ENCODE measurements at places on chromosomes 1 and 21.

GRCh38 chr1:53599481-53599880, 139.5 kb downstream of the GLIS1 start:
- DNase-seq, result no peak

DNA sequence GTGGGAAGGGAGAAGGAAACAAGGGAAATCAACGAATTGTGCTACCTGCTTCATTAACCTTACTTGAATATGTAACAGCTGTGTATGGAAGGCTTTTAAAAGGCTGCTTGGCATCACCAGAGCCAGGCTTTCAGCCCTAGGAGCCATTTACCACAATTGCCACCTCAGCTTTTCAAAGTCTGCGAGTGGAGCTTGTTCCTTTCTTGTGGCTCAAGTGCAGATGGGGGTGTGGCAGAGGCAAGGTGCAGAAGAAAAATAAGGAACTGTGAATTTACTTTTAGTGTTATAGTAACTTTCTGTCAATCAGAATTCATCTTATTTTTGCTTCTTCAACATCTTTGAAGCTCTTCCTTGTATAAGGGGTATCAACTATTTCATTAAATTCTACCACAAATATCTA, 17.6 kb downstream of the CLCA2 start:
- no peak for DNase-seq

GRCh38 chr1:201711811-201712210, 117.1 kb upstream of the IPO9 start:
- DNase-seq, result no peak

DNA sequence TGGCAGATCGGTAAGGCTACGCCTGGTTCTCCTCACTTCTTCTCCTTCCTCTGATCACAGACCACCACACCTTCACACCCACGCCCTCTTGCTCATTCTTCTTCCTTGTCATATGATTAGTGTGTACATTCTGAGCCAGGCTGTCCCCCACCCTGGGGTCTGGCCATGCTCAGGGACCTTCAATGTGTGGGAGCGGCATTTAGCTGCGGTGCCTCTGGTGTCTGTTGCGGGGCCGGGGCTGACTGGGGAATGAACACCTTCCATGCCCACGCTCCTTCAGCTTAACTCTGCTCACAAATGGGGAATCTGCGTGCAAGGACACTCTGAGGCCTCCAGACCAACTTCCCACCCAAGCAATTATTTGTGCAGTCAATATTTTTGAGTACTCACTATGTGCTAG, 29.4 kb downstream of the QSOX1 start:
- no peak for DNase-seq

DNA sequence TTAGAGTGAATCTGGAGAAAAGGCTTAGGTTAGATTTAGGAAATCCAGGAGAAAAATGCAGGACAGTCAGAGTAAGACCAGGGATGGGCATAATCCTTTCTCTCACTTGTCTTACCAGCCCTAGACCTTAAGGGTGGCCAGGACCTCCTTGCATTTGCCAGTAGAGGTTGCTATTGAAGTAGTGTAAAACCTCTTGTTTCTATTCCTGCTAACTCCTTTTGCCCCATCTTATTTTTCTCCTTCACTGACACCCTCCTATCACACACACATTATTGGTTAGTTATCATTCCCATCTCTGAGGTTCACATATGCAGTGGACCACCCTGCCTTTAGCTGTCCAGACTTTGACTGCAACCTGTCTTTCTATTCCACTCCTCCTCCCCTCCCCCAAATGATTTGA, 75.0 kb upstream of the MACF1 start:
- no peak for DNase-seq

DNA sequence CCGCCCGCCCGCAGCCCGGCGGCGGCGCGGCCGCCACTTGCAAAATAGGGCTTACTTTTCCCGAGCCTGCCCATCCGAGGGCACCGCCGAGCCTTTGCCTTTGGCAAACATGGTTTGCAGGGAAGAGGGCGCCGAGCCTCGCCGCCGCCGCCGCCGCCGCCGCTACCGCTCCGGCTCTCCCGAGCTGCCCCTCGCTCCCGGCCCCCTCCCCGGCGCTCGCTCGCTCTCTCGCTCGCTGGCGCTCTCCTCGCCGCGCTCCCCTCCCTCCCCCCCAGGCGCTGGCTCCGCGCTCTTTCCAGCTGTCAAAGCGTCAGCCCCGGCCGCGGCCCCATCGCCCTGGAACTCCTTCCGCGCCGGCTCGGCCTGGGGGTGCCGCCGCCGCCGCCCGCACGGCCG, 298 bp downstream of the SSBP3 start:
- no peak for DNase-seq

DNA sequence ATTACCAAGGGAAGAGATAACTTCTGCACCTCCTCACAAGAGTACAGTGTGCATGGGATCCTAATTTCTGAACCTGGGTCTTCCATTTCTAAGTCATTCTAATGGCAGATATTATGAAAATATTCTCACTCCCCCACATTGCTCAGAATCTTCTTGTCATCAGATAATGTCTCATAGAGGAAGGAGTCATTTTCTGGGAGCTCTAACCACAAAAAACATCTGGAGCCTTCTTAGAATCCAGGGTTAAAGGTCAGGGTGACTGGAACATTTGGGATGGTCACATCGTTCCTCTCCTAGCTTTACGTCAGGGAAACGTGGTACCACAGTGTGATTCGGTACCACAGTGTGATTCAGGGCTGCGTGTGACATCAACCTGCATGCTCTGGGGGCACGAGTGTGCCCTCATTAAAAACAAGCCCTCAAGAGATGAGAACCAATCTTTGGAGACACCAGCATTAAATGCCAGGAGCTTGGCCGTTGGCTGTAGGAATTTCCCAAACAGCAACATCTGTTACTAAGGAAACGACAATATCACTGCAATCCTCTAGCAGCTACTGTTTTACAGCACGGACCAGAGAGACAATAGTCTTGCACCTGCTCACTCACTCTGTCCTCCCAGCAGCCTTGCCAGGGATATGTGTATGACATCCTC, 179.1 kb downstream of the PSMG1 start:
- DNase-seq, result no peak

DNA sequence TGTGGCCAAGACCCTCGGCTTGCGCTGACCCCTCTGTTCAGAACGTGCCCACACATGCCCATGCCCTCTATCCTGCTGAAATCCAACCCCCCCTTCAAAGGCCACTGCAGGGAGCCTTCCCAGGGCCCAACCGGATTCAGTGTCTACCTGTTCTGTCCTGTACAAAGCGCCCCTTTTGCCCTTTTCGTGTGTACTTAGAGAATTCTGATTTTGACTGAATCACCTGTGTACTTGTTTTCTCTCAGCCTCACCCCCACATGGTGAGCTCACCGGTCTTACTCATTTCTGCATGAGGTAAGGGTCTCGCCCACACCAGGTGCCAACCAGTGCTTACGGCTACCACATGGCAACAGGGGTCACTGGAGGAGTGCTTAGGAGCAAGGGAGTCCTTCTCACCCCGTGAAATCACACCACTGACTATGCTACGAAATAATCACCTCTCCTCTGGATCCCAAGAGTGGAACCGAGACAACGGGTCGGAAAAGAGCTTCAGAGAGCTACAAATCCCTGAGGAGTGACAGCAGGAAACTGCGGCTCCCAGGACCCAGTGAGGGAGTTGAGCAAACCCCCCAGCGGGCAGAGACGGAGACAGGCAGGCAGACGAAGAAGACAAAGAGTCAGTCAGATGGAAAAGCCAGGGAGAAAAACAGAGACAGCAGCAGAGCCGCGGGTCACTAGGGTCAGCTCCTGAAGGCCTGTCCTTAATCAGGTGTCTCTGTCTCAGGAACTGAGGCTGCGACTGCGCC, 2.1 kb upstream of the S100A2 start:
- DNase-seq, result no peak

DNA sequence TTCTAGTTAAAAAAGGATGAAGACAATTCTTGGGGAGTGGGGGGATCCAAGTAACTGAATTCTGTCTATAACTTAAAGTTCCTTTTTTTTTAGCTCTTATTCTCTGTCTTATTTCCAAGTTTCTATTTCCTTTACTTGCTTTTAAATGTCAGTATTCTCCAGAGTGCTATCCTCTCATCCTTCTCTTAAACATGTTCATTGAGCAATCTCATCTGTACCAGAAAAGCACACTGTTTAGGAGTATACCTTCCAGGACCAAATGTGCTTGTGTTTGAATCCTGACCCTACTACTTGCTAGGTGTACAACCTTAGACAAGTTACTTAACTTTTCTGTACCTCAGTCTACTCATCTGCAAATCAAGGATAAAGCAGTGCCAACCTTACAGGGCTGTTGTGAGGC, 50.1 kb downstream of the AKT3 start:
- DNase-seq, result no peak

DNA sequence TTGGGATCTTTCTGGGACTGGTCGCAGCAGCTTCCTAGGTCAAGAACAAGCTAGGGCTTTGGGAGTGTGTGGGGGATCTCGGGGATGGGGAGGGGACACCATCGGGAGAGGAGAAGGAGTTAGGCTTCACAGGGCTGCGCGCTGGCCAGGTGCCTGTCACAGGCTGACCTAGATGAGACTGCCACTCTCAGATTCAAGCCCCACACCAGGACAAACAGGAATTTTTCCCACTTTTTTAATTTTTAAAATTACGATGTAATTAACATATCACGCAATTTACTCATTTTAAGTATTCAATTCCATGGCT, 180.6 kb downstream of the CAMTA1 start:
- no peak for DNase-seq

- no peak for DNase-seq
Measured at GRCh38 chr1:157371221-157371620, 181.1 kb downstream of the FCRL5 start.

DNA sequence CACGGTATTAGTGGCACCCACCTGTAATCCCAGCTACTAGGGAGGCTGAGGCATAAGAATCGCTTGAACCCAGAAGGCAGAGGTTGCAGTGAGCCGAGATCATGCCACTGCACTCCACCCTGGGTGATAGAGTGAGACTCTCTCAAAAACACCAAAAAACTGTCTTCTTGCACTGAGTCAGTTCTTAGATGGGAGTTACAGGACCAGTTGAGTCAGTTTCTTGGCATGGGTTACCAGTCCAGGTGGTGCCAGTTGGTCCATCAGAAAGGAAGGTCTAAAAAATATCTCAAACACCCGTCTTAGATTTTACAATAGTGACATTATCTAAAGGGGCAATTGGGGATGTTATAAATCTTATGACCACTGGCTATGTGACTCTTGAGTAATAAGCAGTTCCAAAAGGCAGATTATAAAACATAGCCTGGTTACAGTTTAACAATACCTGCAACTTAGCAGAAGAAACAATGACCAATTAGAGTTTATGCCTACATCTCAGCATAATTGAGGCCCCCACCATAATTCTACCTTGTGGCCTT, 206.9 kb upstream of the FGGY start:
- no peak for DNase-seq

- DNase-seq, result no peak
Measured at GRCh38 chr21:45543710-45544448, 1.6 kb upstream of the SLC19A1 start.

DNA sequence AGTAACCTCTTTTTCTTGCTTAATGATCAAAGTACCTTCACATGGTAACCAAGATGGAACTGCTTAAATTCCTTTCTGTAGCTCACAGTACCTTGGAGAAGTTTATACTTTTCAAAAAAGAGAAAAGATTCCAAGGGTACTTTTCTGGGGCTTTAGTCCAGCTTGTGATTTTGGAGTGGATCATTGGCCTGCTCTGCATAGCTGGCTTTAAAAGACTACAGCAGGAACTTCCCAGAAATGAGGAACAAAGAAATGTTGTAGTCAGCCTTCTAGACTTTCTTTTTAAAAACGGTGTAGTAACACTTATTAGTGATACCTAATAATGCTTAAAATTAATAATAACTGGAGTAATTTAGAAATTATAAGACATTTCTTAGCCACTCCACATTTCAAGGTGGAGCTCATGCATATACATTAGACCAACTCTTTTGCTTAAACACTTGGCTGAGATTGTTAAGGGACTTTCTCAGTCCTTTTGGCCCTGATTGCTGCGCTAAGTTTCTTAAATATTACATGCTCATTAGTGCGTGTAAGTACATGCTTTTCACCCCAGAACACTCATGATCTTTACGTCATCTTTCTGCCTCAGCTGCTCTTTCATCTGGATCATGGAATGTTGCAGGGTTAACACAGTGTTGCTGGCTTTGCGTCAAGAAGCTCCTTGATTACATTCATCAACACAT, 57.3 kb downstream of the SDCCAG8 start:
- DNase-seq, result no peak

DNA sequence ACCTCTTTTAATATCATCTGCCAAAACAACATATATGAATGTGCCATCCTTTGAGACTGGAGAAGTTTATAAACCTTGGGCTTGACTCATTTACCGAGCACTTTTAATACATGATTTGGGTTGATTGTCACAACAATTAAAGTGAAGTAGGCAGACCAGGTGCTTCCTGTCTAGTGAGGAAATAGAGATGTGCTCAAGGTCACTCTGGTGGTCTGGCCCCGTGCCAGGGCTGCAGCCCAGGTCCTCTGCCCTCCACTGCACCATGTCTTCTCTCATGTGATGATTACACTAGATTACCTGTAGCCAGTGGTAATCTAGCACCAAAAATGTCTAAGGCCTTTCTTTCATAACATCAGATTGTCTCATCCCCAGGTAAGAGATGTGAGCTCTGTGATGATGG, 61.8 kb upstream of the LAMC2 start:
- DNase-seq, result no peak

- no peak for DNase-seq
Measured at GRCh38 chr1:34776911-34777310, 4.1 kb upstream of the GJB3 start.

- DNase-seq, result no peak
Measured at GRCh38 chr1:31324992-31325391, 28.2 kb downstream of the ZCCHC17 start.

GRCh38 chr1:30371888-30372791, 351.2 kb downstream of the MATN1 start:
- DNase-seq, result no peak

- DNase-seq, result no peak
Measured at GRCh38 chr1:198713081-198713480, 74.2 kb downstream of the PTPRC start.

- DNase-seq, result peak; percentile 35
Measured at GRCh38 chr21:46150491-46151121, 4.8 kb downstream of the FTCD start.

- DNase-seq, result no peak
Measured at GRCh38 chr1:111786669-111787207, 31.0 kb downstream of the DDX20 start.

DNA sequence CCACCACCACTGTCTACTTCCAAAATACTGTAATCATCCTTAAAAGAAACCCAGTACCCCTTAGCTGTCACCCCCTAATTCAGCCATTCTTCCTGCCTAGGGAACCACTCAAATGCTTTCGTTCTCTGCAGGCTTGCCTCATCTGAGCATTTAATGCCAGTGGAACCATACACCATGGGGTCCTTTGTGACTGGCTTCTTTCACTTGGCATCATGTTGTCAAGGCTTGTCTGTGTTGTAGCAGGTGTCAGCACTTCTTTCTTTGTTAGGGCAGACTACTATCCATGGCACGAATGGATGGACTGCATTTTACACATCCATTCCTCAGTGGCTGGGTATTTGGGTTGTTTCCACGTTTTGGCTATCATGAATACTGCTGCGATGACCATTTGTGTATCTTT, 28.5 kb downstream of the SH3BGR start:
- no peak for DNase-seq

- DNase-seq, result no peak
Measured at GRCh38 chr1:110875216-110875731, 2.3 kb downstream of the CD53 start.

- DNase-seq, result no peak
Measured at GRCh38 chr1:184648856-184649201, 105.8 kb downstream of the EDEM3 start.

All from NCI-H526 (cell line).